ENCODE measurements at places on chromosomes 3 and 15. TPM values are rescaled to one million over a fixed set of nuclear protein-coding genes. Genes with fewer than 3 reads are reported as not detected.

- DNase-seq, result no peak
Measured at GRCh38 chr3:10520072-10520471, 14.7 kb upstream of the ATP2B2 start.

DNA sequence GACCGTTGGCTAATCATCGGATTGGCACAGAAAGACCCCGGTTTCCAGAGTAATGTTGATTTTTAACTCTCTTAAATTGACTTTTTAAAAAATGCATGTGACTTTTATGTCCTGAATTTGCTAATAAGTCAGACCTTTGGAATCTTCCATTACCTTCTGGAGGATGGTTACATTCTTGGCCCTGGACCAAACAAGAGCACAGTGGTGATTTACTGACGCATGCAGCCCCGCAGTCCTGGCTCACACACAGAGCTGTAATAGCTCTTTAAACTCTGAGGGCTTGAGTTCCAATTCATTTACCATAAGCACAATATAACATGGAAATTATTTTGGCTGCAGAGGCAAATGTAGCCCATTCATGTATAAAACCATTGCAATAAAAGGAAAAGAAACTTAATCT lies 25.1 kb downstream of the SOX14 start:
- no peak for DNase-seq

DNA sequence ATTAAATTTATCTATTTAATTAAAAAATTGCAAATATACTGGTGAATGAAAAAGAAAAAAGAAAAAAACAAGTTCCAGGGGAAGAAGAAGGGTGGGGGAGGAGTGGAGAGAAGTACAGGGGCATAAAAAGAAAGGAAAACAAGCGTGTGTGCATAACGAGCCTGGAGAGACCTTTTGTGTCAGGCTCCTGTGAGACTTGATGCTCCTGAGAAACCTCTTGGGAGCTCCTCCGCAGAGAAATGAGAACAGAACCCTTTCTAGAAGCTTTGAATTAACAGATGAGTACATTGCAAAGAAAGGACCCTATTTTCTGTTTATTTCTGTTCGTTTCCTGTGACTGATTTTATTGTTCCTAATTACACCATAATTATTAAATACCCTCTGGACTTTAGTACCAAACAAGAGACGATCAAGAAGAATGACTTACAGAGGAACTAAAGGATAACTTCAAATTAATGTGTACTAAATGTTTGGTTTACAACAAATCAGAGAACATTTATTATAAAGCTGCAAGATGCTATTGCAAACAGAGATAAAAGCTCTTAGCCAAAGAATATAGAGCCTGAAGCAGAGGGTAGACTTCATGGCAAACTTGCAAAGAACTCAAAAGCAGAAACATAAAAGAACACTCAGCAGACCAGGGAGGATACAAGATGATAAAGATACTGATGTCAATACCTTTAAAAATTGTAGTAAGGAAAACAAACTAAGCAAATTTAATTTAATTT lies 74.7 kb downstream of the DPPA2 start:
- DNase-seq, result no peak

GRCh38 chr3:128463771-128464170 lies 2.9 kb downstream of the DNAJB8 start:
- no peak for DNase-seq

DNA sequence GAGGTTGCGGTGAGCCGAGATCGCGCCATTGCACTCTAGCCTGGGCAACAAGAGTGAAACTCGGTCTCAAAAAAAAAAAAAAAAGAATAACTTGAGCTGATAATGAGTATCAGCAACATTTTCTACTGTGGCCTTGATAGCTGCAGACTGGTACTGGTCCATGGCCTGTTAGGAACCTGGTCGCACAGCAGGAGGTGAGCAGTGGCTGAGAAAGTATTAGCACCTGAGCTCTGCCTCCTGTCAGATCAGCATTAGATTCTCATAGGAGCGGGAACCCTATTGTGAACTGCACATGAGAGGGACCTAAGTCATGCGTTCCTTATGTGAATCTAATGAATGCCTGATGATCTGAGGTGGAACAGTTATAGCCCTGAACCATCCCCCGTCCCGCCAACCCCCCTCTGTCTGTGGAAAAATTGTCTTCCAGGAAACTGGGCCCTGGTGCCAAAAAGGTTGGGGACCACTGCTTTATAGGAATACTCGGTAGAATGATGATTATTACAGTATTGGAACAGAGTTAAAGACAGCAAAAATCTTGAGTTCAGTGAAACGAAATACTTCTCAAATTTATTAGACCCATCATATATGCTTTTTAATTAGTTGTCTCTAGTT lies 126.0 kb downstream of the ZNF609 start:
- DNase-seq, result no peak

The HHLA2 gene
- 0.22 TPM for total RNA-seq

- no peak for DNase-seq
Measured at GRCh38 chr15:33934396-33934795, 33.9 kb upstream of the CHRM5 start.

- no peak for DNase-seq
Measured at GRCh38 chr3:152843955-152844354, 9.0 kb downstream of the P2RY1 start.

- DNase-seq, result no peak
Measured at GRCh38 chr3:169137076-169137475, 526.4 kb downstream of the MECOM start.

- no peak for DNase-seq
Measured at GRCh38 chr3:75224412-75224811, 439.7 kb upstream of the FRG2C start.

DNA sequence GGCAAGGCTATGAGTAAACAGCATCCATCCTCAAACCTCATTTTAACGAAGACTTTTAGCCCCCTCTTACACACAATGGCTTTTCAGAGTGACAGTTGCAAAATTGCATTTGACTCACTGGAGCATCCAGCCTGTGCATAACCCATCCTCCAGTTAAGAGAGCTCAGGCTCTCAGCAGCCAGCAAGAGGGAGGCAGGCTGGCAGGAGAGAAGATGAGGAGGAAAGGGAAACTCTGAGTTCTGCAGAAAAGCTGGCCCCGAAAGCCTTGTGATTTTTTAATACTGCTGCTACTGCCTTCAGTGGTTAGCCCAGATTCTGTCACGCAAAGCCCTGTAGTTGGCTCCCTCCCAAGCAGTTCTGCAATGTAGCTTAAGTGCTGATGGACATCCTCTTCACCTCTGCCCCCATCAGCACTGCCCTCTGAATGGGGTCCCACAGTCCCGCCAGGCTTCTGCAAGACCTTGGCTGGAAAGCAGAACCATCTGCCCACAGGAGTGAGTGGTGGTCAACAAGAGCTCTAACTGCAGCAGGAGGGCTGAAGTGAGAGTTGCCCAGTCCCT lies 371.3 kb downstream of the EPHB1 start:
- no peak for DNase-seq

Measured in activated naive CD4-positive, alpha-beta T cell treated with anti-CD3 and anti-CD28 coated beads for 36 hours (primary cell).